ENCODE measurements at places on chromosomes 11 and 22. TPM values are rescaled to one million over a fixed set of nuclear protein-coding genes. Genes with fewer than 3 reads are reported as not detected.

Gene SCGB1D2
- not detected for total RNA-seq

- no peak for DNase-seq
Observed at GRCh38 chr11:24886880-24887619, 390.2 kb downstream of the LUZP2 start.

DNA sequence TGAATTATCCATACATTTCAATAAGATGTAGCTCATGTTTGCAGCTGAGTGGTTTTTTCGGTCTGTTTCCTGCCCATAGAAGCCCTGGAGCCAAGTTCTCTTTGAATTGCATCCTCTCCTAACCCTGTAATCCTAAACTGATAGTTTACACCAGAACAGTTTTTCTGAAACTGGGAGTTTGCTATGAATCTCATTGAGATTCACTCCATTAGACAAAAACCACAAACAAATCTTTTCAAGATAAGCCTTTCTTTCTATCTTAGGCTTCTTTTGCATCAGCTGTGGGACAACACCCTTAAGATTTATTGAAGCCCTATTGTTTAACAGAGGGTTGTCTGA is 324.8 kb downstream of the DYNC2H1 start:
- DNase-seq: no peak

DNA sequence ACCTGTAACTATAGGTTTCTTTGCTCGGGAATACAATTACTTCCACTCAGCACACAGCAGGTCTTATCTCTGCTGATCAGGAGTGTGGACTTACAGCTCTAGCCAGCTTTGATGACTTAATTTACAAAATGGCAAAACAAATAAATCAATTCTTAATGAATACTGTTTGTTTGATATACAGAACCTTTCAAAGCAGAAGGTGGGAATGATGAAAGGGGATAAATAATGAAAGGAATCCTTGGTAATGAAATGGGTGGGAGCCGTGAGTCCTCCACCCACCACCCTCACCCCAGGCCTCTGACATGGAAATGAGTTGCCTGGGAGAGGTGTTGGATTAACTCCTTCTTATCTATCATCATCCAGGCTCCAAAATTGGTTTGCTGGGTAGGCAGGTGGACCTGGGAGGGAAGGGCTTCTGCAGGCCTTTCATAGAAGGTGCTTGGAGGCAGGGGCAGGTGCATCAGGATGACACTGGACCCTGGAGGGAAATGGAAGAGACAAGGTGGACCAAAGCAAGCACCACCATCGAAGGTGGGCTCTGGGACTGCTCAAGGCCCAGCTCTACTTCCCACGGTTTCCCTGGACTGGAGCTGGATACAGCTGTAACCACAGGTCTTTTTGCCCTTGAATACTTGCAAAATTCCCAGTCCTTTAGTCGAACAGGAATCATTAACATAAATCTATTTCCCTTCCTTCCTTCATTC is 23.0 kb downstream of the POU2AF1 start:
- no peak for DNase-seq

GRCh38 chr22:50268655-50269113 is 1.5 kb downstream of the MAPK11 start:
- no peak for DNase-seq

DNA sequence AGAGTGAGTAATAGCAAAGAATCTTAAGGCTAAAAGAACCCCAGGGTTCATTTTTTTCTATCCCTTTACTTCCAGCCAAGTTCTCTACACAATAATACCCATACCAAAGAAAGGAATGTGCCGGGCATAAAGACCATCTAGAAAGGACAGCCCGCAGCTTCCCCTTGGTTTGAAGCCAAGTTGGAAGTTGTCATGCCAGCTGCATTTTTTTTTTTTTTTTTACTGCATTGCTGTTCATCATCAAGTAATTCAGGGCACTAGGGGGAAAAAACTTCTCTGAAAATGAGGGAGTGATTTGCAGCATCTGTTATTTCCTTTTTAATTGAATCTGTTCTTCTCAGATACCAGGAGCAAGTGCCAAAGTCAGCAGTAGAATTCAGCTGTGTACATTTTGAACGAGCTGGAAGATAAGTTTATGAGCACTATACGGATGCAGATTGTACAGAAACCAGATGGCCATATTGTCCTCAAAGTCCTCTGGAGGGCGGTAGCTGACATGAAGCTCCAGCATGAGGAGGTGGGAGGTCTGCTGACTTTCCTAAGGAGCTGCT is 56.4 kb downstream of the UBASH3B start:
- DNase-seq: peak; percentile 89
